ENCODE measurements at places on chromosomes 3 and 15.

GRCh38 chr15:44495562-44495961 is 41.4 kb upstream of the EIF3J start:
- no peak for DNase-seq

DNA sequence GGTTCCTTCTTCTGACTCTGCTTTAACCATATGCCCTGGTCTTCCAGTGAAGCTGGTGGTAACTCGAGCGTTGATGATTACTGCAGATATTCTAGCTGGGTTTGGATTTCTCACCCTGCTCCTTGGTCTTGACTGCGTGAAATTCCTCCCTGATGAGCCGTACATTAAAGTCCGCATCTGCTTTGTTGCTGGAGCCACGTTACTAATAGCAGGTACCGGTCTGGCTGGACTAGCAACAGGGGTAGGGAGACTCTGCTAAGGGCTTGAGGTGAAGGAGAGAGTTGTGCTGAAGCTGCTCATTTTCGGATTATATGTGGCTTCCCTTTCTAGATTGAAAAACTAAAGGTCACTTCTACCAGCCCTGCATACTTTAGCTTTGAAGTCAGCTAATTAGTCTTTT is 16.8 kb downstream of the CLDN16 start:
- no peak for DNase-seq

DNA sequence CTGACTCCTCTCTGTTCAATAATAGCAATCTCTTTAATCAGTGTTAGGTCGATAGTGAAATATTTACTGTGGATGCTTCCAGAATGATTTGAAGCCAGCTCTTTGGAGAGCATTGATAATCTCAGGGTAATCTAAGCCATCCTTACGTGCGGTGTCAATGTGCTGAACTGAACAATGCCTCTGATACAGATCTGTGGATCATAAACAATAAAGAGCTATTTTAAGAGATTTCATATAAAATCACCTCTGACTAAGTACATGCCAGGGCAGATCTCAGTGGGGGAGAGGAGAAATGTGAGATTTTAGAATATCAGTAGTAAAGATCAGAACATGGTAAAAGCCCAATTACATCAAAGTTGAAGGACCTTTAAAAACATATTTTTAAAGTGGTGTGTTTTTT is 319.3 kb upstream of the GBE1 start:
- DNase-seq, result no peak

- no peak for DNase-seq
These were observed 388.3 kb downstream of the MFSD1 start for GRCh38 chr3:159189994-159190669.

DNA sequence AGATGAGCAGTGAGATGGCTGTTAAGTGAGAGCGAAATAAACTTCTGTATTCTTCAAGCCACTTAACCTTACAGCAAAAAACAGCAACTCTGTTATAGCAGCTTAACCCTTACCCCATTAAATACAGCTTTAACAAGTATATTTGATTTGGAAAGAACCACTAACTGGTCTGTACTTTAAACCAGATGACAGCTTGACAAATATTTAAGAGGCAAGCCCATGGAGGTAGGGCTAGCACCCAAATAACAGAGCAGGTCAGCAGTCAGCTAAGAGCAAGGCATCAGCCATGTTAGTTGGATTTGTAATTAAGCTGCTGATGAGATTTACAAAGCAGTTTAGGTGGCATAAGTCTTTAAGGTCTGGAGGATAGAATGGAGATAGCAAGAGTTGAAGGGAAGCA is 3.5 kb downstream of the LZTFL1 start:
- no peak for DNase-seq

GRCh38 chr3:130393594-130393993 is 48.1 kb downstream of the COL6A5 start:
- DNase-seq, result no peak

DNA sequence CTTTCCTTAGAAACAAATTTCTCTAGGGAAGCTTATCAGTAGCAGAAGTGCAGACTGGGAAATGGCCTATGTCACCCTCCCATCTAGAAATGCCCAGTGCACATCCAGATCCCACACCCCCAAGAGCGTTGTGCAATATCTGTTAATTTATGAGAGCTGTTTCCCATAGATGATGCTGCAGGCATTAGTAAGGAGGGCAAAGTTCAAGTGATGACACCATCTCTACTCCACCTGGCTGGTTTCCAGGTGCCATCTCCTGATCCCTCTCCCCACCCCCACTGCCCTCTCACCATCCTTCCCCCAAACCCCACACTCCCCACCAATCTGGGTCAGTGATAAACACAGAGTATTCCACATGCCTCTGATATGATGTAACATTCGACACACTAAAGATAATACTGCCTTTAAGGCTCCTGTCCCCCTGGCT is 39.4 kb downstream of the AGTR1 start:
- no peak for DNase-seq

DNA sequence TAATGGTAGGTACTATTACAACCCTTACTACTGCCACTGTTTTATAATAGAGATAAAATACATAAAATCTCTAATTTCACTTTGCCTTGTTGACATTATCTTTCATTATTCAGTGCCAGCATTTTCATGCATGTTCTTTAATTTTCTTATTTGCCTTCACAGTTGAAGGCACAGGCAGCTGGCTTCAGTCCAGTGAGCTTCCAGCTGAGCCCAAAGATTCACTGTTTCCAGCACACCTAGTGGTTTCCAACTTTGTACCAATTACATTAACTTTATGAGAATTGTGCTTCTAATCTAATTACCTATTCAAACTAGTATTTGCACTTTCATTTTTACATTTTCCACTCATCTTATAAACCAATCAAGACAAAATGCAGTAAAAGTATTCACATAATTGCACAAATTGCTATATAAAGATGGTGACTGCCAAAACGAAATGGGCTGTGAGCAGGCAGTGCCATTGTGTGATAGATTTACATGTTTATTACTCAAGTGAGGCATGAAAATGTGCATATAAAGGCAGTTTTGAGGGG is 228.3 kb downstream of the MFSD1 start:
- DNase-seq, result no peak

- DNase-seq, result no peak
These were observed 4.9 kb downstream of the CHDH start for GRCh38 chr3:53841296-53841695.

DNA sequence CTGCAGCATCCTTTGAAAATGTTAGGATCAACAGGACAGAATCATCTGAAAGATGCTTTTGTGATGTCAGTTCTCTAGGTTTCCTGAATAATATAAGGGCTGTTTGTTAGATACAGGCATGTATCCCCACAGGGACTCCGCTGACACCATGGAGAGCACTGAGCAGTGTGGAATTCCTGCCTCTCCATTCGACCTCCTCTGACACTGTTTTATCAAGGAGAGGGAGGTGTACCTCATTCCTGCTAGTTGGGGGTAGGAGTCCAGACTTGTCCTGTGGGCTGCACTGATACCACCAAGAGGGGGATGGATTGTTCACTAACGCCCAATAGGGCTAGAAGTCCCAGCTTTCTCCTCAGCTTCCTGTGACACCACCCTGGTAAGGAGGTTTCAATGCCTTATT is 46.6 kb downstream of the LARS2 start:
- no peak for DNase-seq

DNA sequence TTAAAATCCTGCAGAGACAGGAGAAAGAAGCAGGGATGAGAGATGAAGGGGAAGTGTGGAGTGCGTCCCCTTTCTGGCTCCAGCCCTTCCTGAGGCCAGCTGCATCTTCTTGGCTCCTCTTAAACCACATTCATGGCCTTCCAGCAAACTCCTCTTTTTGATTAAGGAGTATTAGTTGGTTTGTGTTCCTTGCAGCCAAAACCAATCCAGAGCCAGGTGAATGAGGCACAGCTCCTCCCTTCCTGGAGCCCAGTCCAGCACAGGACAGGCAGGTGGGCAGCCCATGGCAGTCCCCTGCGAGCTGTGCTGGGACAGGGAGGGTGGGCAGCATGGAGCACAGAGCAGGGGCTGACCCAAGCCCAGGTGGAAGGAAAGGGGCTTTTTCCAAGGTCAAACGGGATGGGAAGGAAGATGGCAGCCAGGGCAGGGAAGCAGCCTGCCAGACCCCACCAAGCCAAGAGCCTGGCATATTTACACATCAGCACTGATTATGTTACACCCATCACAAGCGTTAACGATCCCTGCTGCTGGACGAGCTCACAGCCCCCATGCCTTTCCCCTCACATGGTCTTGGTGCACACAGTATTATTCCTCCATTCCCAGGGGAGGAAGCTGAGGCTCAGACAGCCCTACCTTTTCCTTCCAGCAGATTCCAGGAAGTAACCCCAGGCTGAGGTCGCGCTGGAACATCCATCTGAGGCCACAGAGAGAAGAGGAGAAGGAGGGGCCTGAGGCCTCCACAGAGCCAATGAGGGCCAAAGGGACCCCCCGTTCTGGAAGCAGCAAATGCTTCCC is 175.6 kb downstream of the SMAD6 start:
- no peak for DNase-seq

DNA sequence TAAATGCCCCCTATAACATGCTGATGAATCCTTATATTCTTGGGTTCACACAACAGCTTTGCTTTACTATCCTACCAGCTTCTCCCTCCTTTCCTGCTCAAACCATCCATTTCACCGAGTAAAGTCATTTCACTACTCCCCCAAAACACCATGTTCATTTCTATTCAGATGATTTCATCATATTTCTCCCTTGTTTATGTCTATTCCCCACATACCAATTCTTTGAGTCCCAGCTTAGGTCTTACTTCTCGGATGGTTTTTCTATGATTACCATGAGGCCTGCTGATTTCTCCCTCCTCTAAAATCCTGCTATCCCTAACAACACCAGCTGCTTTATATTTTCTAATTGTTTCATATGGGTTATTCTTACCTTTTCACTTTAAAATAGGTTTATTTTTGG is 231.4 kb downstream of the TIGIT start:
- no peak for DNase-seq

DNA sequence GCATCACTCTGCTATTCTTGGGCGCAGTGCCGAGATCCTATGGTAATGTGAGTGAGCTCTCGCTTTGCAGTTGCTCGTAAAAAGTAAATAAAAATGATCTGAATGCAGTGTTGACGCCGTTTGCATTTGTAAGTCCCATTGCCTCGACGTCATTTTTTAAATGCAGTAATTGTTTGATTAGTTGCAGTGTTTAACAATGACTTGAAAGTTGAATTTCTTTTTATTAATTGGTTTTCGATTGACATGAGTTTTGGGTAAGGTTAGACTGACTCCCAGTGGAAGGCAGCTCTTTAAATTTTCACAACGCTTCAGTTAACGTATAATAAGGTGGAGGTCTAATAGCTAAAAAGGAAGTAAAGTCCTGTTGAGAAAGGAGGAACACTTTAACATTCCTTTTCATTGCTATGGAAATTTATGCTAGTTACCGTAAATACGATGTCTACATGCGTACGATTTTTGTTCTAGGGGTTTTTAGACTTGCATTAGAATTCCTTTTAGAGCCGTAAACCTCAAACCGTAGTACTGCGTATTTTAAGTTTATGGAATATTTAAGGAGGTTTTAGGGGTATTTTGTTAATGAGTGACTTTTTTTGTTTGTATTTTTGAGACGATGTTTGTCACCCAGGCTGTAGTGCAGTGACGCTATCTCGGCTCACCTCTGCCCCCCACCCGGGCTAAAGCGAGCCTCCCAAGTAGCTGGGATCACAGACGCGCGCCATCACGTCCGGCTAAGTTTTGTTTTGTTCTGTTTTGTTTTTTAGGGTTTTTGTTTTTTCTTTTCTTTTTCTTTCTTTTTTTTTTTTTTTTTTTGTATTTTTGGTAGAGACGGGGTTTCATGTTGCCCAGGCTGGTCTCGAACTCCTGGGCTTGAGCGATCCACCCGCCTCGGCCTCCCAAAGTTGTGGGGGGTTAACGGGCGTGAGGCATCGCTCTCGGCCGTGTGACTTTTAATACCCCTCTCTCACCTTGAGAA is 1.4 kb downstream of the MORF4L1 start:
- DNase-seq, result no peak

DNA sequence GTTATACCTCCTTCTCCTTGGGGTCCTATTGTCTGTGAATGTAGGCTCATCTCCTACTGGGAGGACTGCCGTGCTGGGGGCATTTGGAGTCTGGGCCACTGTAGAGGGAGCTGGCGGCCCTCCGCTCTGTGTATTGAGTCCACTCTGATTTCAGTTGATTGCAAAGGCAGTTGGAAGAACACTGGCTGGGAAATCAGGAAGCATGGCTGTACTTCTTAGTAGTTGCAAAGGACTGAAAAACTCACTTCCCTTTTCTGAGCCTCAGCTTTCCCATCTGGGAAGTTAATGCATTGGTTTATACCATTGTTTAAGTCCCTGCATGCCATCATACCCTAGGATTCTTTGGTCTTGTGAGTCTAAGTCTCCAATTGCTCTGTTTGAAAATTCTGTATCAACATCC is 46.7 kb downstream of the TMED3 start:
- no peak for DNase-seq

DNA sequence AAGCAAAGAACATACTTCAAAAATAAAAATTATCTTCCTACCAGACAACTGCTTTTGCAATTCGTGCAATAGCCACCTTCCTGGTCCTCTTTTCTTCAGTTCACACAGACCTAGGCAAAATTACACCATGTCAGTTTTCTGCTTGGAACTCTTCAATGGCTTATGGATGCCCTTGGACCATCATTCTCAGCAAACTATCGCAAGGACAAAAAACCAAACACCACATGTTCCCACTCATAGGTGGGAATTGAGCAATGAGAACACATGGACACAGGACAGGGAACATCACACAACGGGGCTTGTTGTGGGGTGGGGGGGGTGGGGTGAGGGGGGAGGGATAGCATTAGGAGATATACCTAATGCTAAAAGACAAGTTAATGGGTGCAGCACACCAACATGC is 29.2 kb upstream of the PLSCR5 start:
- DNase-seq, result no peak

DNA sequence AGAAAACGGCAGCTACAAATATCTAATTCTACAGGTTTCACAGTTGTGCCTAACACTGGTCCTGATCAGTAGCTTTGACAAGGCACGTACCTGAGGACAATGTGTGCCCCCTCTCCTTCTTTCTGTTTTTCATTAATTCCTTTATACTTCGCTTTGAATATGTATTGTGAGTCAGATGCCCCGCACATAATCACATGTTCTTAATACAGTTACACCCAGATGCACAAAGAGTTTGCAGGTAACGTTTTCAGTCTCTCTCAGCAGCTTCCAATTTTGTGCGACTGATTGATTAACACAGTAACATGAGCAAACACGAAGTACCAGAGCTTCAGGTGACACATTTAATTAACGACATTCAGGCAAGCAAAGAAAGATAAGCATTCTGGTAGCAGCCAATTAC is 209.8 kb upstream of the ZPLD1 start:
- DNase-seq, result no peak

- DNase-seq, result no peak
These were observed 245.3 kb downstream of the DTWD1 start for GRCh38 chr15:49865925-49866757.

- no peak for DNase-seq
These were observed 37.5 kb downstream of the SEMA5B start for GRCh38 chr3:122989856-122990575.

DNA sequence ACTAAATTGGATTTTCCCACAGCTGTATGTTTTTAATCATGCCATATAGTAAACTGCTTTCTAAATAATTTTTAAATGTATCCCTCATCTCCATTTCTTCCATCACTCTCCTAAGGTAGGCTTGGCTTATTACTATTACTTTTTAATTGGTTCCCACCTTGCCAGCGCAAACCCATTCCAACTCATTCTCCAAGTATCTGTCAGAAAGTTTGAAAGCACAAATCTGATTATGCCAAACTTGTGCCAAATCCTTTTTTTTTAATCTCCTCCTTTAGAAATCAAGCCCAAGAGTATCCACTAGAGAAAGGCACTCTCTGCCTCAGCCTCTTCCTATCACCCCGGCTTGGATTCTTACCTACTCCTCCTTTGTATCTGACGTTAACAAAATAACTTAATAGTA is 784.5 kb downstream of the TBL1XR1 start:
- DNase-seq, result no peak

- DNase-seq, result no peak
These were observed 19.8 kb downstream of the NMNAT3 start for GRCh38 chr3:139657936-139658335.

Measured in GM12891 (cell line).